ENCODE measurements at places on chromosomes 16 and 17.

GRCh38 chr16:75593825-75594820 lies 27.9 kb downstream of the GABARAPL2 start:
- peak; percentile 91 for DNase-seq

DNA sequence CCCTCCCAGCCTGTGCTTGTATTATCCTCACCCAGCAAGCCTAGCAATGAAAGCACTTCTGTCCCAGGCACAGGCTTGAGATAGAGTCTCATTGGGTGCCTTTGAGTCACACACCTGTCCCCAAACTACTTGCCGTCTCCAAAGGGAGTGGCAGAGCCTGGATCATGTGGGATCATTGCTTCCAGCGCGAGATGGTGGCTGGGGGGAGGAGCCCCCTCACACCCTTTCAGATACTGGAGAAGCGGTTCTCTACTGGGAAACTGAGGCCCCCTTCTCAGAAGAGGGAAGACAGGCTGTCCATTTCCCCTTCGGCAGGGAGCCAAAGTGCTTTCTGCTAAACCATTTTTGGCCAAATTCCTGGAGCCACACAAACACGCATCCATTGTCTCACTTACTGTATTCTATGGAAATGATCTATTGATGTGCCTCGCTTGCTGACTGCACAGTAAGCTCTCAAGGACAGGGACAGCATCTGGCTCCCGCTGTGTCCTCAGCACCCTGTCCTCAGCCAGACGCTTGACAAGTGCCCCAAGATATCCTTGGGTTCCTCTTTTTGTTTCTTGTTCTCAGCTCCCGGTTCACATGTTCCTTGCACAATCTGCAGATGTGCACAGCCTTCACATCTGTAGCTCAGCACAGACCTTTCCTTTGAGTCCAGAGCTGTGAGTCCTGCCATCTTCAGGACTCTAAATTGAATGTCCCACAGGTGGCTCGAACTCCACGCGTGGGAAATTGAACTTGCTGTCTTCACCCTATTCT lies 26.0 kb upstream of the DLX3 start:
- DNase-seq = no peak

- DNase-seq = no peak
Observed at GRCh38 chr17:82076018-82076784, 10.6 kb upstream of the DUS1L start.

GRCh38 chr17:16325964-16326363 lies 27.3 kb downstream of the CENPV start:
- DNase-seq = no peak

Data from fibroblast of lung (primary cell).